ENCODE measurements at places on chromosomes 16 and 17.

- ATAC-seq, result no peak
Observed at GRCh38 chr17:19759568-19760549, 11.8 kb upstream of the ALDH3A1 start.

- ATAC-seq, result no peak
Observed at GRCh38 chr16:52383640-52384292, 163.2 kb downstream of the TOX3 start.

DNA sequence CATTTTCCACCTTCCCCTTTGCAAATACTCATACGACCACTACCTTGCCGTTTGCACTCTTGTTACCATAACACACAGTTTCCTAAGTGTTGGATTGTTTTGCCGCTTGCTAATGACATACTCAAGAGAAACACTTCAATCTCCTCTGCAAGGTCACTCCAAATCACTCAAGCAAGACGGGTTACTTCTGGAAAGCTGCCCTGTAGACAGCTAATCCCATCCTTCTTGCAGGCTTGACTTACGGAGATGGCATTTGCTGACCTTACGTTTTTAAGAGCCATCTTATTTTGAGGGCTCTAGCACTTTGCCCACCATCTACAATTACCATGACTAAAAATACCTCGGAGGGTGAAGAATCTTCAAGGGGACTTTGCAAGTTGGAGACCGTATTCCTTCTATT lies 46.2 kb downstream of the MYH3 start:
- ATAC-seq, result no peak

- no peak for ATAC-seq
Observed at GRCh38 chr17:34988644-34989043, 8.3 kb downstream of the LIG3 start.

DNA sequence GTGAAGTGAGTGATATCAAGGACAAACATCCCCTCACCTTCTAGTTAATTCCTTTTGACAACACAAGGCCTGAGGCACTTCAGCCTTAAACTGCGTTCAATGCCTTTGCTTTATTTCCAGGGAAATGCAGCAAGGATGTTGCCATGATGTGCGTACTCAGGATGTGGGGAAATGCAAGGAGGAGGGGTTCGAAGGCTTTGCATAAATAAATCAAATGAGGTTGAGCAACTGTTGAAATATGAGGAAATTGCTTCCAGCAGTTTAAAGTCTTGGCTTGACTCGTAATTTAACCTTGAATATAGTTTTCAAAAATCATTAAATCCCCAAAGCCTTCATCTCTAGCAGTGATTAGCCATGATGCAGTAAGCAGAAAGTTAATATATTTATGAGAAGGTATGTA lies 81.8 kb upstream of the CCL2 start:
- no peak for ATAC-seq

GRCh38 chr16:50354629-50355456 lies 13.9 kb downstream of the BRD7 start:
- ATAC-seq, result no peak

DNA sequence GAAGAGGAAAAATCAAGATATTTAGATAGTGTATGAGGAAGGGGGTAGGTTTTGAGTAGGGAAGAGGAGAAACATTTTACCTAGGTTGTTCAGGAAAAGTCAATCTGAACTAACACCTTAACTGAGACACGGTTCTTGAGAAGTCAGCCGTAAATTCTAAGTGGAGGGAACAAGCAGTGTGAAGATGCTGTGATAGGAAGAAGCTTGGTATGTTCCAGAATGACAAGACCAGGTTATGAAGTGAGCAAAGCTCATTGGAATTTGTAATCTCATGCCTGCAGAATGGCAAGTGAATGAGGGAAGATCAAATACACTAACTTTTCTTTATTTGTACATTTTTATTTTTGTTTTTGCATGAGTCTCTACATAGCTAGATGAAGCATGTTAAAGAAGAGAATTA lies 307.6 kb downstream of the ZFHX3 start:
- ATAC-seq, result no peak

DNA sequence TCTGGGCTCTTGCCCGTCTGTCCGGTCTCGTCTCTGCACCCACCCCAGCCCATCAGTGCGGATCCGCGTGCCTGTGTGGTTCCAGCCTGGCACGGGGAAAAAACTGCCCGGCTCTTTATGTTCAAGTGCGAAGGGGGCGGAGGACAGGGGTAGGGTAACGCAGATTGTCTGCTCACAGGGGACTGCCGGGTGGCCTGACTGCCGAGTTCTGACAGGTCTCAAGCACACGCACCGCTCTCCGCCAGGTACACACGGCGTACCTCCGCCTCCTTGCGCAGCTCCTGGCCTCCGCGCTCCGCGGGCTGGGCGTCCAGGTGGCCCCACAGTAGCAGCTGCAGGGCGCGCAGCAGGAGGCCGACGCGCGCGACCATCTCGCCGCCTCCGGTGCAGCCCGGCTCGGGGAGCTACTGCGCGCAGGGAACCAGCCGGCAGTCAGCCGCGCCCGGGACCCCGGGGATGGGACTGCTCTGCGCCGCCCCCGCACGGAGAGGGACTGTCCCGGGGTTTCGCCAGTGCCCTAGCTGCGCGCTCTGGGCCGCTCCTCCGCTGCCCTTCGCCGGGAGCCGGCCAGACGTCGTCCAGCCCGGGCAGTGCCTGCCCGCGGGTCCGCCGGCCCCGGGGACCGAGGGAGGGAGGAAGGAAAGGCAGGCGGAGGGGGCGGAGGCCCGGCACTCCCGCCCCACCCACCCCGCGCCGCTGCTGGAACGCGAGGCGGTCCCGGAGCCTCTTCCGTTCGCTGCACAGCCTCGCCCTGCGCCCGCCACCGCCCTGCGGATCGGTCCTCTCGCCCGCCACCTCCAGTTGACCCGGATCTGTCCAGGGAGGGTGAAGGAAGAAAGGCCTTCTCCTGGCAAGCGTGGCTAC lies at the start of gene MMP28:
Gene MMP28, minus strand, starts transcription at position 635 of the 864 bp plus-strand sequence. Its CDS starts 264 bp downstream, at position 371.
- ATAC-seq, result peak; percentile 78

GRCh38 chr17:73650617-73651200 lies 6.5 kb upstream of the SDK2 start:
- no peak for ATAC-seq

Data from esophagus mucosa (tissue), 1 donor.